ENCODE measurements at places on chromosomes 16 and 17.
A peak's percentile ranks its signal among the peaks of the same experiment; 100 is the strongest.

DNA sequence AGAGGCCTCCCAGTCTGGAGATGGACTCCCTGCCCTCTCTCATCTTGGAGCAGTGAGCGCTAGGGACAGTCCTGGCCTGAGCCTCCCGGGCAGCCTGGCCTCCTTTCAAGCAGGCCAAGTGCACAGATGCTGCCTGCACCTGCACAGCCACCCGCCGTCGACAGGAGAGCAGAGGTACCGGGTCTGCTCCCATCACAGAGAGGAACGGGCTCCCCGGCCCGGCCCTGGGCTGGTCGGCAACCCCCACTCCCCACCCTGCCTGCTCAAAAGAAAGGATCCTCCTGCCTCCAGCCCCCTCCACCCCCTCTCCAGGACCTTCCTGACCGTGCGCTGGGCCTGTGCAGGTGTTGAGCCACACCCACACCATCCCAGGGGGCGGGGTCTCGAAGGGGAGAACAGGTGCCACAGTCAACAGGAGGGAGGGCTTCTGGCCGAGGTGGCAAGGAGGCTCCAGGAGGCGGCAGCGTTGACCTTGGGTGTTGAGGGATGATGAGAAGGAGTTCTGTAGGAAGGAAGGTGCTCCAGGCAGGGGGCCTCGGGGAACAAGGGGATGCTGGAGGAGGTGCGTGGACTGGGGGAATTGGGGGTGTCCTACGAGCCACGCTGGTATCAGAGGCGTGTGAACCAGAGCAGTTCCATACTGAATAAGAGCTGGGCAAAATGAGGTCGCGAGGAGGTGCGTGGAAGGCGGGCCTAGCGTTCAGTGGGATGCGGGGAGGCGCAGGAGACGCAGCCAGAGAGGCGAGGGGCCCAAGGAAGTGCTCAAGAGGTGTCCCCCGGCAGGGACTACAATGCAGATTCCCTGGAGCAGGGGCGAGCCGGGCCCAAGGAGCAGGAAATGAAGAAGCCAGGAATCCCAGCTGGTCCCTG, 967 bp upstream of the CDH15 start:
- peak; percentile 89 for DNase-seq

DNA sequence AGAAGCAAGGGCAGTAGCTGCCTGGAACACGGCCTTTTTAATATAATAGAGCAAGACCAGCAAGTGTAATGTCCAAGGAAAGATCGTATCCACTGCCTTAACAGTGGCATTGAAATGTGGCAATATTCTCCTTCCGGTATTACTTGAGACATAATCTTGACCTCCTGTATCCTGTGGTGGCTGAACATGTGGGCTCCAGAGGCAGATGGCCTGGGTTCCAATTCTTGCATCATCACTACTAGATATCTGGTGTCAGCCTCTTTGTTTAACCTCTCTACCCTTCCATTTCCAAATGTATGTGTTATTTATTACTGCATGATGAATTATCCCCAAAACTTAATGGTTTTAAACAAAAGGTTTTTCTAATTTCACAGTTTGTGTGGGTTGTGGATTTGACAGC, 3.5 kb upstream of the CDYL2 start:
- DNase-seq: no peak

DNA sequence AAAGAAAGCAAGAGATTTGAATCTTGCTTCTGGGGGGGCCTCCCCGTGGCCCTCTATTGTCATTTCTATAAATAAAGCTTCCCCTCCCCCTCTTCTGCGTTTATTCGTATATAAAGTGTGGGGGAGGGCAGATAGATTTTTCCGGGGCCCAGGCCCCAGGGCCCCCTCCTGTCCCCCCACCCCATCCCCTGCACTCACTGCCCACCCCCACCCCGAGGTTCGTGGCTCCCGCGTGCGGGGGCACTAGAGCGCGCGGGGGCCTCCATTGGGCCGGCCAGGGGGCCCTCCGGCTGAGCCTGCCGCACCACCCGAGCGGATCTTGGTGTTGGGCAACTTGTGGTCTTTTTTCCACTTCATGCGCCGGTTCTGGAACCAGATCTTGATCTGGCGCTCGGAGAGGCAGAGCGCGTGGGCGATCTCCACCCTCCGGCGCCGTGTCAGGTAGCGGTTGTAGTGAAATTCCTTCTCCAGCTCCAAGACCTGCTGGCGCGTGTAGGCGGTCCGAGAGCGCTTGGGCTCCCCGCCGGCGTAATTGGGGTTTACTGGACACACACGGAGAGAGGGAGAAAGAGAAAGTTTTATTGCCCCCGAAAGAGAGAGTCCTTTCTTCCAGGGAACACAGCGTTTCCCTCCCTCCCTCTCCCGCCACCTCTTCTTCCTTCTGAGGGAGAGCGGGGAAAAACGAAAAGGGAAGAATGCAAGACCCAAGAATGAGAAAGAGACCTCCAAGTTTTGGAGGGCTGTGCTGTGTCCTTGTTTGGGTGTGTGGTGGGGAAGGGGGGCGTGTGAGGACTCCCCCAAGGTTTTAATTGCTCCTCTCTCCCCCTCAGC, 1.5 kb downstream of the HOXB4 start:
- peak; percentile 24 for DNase-seq

DNA sequence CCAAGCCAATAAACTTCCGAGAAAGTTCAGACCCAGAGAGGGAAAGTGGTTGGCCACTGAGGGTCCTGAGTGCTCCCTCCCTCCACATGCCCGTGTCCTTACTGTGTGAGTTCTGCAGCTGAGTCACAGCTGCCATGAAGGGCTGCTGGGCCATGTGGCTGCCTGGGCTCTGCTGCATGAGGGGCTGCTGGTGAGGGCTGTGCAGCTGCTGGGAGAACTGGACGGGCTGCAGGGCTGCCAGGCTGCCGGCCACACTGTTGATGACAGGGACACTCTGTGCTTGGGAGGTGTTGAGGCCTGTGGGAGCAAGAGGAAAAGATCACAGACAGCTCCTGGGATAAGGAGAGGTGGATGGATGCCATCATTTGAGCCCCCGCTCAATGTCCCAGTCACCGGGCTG, 44.0 kb downstream of the HNF1B start:
- DNase-seq: no peak

DNA sequence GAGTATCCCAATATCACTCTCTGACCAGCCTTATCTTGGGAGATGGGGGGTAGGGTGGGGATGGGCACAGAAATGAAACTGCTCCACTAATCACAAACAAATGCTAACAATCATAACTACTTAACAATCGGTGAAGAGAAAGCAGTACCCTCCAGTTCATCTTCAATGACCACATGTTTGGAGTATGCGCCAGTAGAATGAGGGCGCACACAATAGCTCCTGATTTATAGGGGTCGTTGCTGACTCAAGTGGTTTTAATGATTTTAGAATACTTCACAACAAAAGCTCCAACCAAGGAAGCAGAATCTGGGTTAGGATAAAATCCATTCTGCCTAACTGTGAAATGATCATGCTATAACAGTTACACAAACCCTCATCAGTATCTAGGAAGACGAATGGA, 184.4 kb downstream of the AATF start:
- no peak for DNase-seq

DNA sequence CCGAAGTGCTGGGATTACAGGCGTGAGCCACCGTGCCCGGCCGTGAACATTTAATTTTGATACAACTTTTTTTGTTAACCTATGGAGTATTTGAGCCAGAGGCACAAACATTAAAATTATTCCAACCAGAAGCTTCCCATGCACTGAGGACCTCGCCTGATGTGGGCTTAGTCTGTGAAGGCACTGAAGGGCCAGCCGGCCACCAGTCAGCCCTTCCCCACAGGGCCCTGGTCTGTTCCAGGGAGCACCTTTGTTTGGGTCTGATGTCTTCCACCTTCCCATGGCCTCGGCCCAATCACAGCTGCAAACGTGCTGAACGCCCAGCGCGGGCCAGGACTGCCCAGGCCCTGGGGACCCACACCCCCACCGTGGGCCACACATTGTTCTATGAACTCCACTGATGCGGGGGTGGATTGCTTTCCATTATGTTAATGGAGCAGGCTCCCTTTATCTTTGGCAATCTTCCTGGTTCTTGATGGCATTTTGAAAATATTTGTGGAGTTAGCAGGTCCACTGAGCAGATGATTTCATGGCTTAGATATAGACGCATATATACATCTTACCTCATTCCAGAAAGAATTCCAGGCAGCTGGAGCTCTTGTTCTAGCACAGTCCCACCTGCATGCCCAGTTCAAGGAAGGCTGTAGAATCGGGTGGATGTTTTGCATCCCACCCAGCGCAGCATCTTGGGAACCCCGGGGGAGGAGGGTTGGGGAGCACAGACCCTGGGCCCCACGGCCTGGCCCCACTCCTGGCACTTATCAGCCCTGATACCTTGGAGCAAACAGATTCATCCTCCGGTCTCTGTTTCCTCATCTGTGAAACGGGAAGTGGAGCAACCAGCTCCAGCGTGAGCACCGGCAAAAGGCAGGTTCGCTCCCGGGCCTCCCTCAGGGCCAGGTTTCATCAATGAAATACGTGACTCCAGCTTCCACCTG, 14.5 kb downstream of the SPIRE2 start:
- DNase-seq: no peak

- no peak for DNase-seq
These were observed 82.8 kb upstream of the NOG start for GRCh38 chr17:56510554-56511342.

DNA sequence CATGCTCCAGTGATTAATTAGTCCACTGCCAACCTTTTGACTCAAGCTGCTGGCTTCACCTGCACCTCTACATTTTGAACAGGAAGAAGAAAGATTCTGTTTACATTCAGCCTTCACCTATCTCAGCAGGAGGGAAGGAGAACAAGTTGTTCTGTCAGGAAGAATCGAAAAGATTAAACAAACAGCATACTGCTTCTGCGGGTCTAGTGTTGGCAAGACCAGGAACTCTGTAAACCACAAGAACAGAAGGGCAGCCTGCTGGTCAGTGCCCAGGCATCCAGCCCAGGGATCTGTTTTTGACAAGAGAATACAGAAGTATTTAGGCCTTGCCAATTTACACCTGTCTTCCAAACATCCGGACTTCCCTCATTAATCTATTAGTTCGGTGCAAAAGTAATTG, 189.7 kb downstream of the CHD9NB start:
- no peak for DNase-seq

- no peak for DNase-seq
These were observed 260.1 kb downstream of the PARN start for GRCh38 chr16:14369734-14370598.
